ENCODE measurements at places on chromosomes 3 and 15.

GRCh38 chr15:79432345-79433275, 474 bp downstream of the MINAR1 start:
- DNase-seq, result no peak

GRCh38 chr3:197956626-197956988, 3.4 kb upstream of the LMLN start:
- DNase-seq, result no peak

DNA sequence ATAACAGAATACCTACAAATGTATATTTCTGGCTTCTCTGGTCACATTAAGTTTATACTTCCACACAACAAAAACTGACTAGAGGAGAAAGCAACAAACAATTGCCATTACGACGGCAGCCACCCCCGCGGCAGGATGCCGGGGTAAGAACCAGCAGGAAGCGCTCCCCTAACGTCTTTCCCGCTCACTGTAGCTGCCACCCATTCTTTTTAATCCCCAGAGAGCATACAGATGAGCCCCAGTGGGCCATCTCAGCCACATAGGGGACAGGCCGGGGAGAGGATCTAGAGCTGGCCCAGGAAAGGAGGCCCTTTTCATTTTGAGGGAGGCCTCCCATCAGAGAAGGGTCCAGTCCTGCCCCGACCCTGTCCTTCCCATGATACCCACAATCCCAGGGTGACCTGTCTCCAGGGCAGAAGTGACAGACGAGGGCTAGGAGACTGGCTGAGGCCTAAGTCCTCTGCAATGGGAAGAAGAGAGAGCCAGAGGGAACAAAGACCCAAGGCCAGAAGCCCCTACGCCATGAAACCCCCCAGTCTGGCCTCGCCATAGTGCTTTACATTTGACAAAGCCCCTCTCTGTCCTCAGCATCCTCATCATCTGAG, 3.6 kb upstream of the CALML4 start:
- DNase-seq, result peak; percentile 29

DNA sequence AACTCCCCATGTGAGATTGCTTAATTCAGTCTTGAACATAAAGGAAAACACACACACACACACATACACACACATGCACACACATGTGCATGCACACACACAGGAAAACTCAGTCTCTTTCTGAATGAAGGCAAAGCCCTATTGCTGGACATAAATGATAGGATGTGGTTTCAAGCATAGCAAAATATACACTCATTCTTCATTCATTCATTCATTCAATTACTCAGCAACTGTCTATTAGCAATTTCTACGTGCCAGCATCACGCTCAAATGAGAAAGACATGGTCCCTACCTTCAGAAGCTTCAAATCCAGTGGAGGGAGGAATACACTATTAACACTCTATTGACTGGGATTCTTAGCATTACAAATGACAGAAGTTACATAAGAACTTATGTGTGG, 41.8 kb upstream of the UBE2E2 start:
- DNase-seq, result no peak

GRCh38 chr15:46676233-46677206, 1040.8 kb upstream of the SEMA6D start:
- DNase-seq, result no peak

- DNase-seq, result no peak
These were observed 7.7 kb downstream of the TUBGCP4 start for GRCh38 chr15:43378601-43379000.

DNA sequence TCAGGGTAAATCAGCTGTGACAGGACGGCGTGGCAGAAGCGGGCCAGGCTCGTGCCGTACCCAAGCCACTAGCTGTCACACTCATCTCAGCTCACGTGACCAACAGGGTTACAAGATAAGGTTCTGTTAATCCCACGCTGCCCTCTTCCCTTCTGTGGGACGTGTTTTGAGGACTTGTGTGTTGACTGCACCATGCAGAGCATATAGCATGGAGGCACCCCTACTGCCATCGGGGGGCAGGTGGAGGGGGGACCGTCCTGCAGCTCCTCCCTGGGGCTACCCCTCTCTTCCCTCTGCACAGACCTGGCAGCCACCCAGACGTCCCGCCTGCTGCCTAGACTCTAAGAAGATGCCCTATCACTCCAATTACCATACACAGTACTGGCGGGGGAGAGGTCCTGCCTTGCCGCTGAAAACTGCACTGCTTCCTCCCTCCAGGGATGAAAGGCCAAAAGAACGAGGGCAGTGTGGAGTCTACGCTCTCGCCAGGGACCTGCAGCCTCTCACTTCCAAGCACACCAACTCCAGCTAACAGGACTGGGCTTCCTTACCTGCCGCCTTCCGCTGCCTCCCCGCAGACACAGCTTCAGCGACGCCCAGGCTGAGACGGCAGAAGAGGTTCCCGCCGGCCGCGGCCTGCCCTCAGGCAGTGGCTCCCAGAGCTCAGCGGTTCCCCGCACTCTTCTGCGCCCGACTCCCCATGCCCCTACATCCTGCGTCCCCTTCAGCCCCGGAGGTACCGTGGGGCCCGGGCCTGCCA, at the start of gene TNK2:
TSS of gene TNK2 (minus strand) at position 618 of the 760 bp plus-strand sequence. CDS start 19,963 bp downstream, outside the sequence.
- peak; percentile 77 for DNase-seq

DNA sequence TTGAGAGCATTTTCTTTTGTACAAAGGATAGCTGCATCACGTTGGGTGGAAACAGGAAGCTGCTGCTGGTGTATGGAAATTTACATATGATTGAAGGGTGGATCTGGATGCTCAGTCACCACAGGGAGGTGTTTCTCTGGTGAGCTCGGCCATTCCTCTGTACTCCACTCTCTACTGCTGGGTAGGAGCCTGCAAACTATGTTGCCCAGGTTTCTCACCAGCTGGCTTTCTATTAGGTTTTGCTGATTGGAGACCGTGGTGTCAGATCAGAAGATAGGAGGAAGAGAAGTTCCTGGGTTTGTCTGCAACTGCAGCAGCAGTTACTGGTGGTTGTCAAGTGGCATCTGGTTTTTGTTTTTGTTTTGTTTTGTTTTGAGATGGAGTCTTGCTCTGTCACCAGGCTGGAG, 61.7 kb downstream of the TAMM41 start:
- peak; percentile 36 for DNase-seq

DNA sequence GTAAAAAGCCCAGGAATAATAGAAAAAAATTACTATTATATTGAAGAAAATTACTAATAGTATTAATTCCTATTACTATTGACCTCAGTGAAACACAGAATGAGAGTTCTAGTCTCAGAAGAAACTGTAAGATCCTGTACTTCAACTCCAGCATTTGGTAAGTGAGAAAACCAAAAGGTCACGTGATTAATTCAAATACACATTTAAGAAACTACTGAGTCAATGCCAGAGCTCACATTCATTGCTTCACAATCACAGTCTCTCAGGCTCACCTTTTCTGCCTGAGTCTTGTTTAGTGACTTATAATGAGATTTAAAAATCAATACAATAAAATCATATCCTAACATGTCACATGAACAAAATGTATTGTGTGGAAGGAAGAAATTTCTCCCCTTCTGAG, 556.1 kb downstream of the FGF12 start:
- no peak for DNase-seq

DNA sequence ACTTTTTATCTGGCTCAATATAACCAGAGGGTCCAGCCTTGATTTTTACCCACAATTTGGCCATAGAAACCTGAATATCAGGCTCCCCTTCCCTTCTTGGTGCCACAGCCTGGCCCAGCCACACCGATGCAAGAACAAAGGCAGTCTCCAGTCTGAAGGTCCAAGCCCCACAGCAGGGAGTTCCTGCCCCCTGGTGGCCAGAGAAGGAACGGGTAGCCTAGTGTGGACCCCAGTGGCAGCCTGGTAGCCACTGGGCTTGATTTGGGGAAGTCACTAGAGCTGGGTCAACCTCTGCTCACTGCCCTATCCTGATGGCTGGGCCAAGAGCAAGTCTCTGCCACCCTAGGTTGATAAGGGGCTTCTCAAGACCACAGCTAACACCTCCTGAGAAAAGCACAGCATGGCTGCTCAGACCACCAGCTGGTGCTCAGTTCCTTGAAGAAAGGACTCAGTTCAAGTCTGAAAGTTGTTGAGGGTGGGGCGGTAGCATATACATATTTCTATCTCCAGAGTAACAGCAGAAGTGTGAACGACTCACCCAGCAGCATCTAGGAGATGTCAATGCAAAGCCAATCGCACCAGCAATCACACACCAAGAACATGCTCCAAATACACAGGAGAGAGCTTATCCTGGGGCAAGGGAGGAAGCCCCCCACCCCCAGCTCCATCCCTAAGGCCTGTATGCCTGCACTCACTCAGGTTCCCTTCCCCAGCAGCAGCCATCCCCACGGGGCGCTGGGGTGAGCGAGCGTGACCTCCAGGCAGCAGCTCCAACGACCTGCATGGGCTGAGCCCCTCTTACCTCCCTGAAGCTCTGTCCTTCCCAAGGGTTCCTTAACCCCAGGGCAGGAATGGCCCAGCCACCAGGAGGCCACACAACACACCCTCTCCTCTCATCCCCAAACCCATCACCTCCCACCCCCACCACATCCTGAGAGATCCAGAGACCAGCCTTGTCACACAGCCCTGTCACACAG, 7.6 kb downstream of the PFKFB4 start:
- peak; percentile 90 for DNase-seq

DNA sequence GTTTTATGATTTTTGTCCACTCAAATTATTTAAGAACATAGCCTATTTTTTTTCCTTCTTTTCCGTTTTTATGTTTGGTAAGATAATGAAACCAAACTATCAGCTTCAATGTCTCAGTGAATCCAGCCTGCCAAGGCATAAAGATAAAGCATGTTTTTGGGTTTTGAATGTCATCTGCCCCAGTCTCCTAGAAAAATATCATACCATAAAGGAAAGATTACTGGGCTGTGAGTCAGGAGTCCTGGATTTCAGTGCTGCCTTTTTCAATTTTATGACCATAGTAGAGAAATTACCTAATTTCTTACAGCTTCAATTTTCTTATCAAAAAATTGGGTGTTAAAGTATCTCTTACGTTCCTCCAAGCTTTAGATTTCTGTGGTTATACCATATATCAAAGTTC, 87.5 kb downstream of the GAP43 start:
- DNase-seq, result no peak
